D721Med (cell line): ENCODE measurements at places on chromosomes 2 and 18.

GRCh38 chr18:13612196-13612997 is 114.0 kb downstream of the FAM210A start:
- no peak for DNase-seq

GRCh38 chr2:113284476-113284875 is 5.8 kb upstream of the PAX8 start:
- DNase-seq: no peak

- no peak for DNase-seq
Measured at GRCh38 chr2:83481436-83481835, 977.6 kb downstream of the SUCLG1 start.

DNA sequence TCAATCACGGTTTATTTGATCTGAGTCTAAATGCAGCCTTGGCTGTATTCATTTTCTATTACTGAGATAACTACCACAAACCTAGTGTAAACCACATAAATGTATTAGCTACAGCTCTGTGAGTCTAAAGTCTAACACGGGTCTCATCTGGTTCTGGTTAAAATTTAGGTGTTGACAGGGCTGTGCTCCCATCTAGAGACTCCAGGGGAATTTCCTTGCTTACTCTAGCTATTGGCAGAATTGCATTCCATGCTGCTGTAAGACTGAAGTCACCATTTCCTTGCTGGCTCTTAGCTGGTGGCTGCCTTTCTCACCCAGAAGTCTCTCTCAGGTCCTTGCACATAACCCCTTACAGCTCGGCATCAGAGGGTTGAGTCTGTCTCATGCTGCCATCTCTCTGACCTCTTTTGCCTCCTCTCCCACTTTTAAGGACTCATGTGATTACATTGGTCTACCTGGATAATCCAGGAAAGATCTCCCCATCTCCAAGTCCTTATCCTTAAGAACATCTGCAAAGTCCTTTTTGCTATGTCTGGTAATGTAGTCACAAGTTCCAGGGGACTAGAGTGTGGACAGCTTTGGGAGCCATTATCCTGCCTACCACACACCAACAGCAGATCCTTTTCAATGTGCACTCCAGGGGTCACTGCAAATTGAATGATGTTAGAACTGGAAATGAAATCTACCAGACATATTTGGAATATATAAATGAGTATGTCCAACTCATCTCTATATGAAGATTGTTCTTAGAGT is 207.0 kb upstream of the AGAP1 start:
- no peak for DNase-seq

- no peak for DNase-seq
Measured at GRCh38 chr2:162560291-162560690, 216.4 kb downstream of the GCA start.
